ENCODE measurements at places on chromosomes 16 and 17.
A peak's percentile ranks its signal among the peaks of the same experiment; 100 is the strongest.

DNA sequence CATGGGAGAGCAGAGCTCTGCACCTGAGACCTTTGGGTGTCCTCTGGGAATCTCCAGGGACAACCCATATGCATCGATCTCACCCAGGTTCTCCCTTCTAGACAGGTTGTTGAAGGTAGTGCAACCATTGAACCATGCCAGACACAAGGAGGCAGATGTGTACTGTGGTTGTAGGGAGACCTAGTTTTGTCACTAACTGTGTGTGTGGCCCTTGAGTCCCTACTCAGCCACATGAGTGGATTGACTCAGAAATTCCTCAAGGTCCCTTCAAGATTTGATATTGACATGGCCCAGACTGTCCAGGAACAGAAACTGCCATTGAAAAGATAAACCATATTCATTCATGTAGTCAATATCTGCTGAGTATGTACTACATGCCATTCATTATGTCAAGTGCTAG lies 396.4 kb upstream of the CCL2 start:
- no peak for DNase-seq

GRCh38 chr17:61409301-61410112 lies 9.9 kb downstream of the TBX2 start:
- peak; percentile 54 for DNase-seq

DNA sequence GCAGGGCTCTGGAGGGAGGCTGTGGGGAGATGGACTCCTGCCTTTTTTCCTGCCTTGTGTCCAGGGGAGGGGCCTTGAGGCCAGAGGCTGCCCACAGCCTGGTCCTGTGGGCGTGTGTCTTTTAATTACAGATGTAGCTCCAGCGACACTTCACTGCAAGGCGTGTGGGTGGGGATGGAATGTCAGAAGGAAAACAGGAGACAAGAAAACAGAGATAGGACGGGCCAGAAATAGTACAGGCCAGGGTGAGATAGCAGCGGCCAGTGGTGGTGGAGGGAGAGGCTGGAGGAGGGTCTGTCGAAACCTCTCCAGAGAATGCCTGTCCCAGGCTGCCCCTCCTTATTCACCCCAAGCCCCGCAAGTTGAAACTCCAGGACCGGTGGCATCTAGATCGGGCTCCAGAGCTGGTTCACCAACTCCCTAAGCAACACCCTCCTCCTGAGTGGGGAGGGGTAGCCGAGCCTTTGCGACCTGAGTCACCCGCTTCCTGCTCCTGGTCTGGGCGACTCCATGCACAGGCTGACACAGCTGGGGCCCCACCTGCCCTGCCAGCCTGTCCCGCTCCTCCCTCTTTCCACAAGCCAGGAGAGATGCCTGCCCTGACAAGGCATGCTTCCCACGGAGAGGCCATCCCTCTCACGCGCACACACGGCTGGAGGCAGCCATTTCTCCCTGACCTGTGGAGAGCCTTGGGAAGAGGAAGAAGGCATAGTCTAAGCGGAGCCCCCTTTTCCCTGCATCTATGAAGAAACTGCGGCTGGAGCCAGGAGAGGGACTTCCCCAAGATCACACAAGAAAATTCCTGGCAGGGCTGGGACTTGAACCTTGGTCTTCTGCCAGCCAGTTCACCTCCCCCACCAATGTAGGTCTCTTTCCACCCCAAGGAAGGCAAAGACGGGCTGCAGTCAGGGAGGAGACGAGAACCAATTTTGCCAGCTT lies 6.6 kb upstream of the JUP start:
- no peak for DNase-seq

- no peak for DNase-seq
Measured at GRCh38 chr16:55529018-55529417, 20.1 kb downstream of the LPCAT2 start.

DNA sequence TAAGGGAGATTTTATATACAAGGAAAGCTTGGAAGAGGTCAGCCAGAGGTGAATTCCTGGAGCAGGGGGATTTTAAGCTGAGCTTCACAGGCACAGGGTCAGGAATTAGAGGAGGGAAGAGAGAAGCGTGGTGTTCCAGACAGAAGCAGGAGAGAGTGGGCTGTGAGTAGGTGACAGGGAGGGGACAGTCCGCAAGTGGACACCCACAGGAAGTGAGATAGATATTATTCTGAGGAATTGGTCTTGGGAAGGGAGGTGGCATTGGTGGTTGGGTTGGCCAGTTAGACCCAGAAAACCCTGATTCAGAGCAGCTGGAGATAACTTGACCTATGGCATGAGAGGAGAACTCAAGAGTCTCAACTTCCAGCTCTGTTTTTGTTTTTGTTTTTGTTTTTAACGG lies 14.7 kb downstream of the PHB1 start:
- no peak for DNase-seq

DNA sequence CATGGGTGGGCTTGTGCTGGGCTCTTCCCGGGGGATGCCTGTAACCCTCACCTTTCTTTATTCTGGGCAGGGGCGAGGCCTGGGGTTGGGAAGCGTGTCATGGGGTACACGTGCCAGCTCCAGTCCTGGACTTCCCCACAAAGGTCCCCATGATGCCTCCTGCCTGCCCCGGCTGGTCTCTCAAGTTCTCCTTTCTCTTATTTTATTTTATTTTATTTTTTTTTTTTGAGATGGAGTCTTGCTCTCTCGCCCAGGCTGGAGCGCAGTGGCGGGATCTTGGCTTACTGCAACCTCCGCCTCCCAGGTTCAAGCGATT lies 8.6 kb downstream of the ATP2A3 start:
- DNase-seq = no peak

- no peak for DNase-seq
Measured at GRCh38 chr16:31256466-31256865, 3.3 kb upstream of the ITGAM start.

- peak; percentile 46 for DNase-seq
Measured at GRCh38 chr16:47888142-47888541, 267.7 kb downstream of the ABCC12 start.

GRCh38 chr17:71765437-71765836 lies 355.4 kb upstream of the SOX9 start:
- DNase-seq = peak; percentile 59

DNA sequence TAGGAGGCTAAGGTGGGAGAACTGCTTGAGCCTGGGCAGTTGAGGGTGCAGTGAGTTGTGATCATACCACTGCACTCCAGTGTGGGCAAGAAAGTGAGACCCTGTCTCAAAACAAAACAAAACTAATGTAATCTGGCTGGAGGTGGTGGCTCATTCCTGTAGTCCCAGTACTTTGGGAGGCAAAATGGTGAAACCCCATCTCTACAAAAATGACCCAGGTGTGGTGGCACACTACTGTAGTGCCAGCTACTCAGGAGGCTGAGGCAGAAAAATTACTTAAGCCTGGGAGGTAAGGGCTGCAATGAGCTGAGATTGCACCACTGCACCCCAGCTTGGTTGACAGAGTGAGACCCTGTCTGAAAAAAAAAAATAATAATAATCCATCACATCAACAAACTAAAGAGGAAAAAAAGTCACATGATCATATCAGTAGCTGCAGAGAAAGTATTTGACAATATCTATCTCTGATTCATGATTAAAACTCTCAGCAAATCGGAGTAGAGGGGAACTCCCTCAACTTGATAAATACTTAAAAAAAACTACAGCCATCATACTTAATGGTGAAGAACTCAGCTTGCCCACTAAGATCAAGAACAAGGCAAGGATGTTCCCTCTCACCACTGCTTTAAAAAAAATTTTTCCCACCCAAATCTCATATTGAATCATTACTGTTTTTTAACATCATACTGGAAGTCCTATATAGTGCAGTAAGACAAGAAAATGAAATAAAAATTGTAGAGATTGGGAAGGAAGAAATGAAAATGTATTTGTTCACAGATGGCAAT lies 31.0 kb downstream of the DHRS7B start:
- no peak for DNase-seq

GRCh38 chr16:11160676-11161115 lies 95.3 kb downstream of the SOCS1 start:
- DNase-seq = peak; percentile 13

GRCh38 chr16:57235128-57236021 lies 9.7 kb upstream of the ARL2BP start:
- DNase-seq = peak; percentile 79

GRCh38 chr17:73594025-73594424 lies 50.2 kb downstream of the SDK2 start:
- DNase-seq = no peak

- DNase-seq = no peak
Measured at GRCh38 chr16:89261691-89262563, 44.4 kb downstream of the ZNF778 start.

GRCh38 chr17:11807606-11808005 lies 189.7 kb downstream of the ZNF18 start:
- DNase-seq = no peak

GRCh38 chr16:55585631-55586030 lies 19.1 kb downstream of the CAPNS2 start:
- DNase-seq = no peak

- DNase-seq = peak; percentile 58
Measured at GRCh38 chr17:45316434-45317110, at the start of gene MAP3K14. MAP3K14 (minus strand) TSS chr17:45317020; CDS start chr17:45290745, 26,275 bp downstream.

DNA sequence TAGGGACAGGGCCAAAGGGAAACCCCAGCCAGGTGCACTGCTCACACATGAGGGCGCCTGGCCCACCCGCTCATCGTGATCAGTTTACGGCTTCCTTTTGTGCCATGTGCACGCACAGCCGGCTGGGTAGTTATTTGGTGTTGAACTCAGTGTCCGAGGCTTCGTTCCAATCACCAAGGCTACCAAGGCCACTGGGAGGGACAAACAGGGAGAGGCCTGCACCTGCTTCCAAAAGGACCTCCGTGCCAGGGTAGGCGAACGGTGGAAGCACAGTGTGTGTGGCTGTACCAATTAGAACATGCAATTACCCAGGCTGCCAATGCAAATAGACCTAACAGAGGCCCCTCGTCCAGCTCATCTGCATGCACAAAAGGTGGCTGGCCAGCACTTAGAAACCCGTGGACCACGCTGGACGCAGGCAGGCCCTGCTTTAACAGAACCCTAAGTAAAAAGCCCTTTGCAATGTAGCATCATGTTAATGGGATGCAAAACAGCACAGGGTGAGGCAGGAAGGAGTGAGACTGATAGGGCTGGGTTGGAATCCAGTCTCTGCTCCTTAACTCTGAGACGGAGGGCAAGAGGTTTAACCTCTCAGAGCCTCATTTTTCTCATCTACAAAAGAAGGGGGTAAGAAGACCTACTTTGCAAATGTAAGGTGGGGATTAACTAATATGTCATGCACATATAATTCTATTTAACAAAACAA lies 204.0 kb downstream of the XYLT1 start:
- no peak for DNase-seq

GRCh38 chr17:12927541-12928425 lies 90.0 kb downstream of the ELAC2 start:
- peak; percentile 21 for DNase-seq

DNA sequence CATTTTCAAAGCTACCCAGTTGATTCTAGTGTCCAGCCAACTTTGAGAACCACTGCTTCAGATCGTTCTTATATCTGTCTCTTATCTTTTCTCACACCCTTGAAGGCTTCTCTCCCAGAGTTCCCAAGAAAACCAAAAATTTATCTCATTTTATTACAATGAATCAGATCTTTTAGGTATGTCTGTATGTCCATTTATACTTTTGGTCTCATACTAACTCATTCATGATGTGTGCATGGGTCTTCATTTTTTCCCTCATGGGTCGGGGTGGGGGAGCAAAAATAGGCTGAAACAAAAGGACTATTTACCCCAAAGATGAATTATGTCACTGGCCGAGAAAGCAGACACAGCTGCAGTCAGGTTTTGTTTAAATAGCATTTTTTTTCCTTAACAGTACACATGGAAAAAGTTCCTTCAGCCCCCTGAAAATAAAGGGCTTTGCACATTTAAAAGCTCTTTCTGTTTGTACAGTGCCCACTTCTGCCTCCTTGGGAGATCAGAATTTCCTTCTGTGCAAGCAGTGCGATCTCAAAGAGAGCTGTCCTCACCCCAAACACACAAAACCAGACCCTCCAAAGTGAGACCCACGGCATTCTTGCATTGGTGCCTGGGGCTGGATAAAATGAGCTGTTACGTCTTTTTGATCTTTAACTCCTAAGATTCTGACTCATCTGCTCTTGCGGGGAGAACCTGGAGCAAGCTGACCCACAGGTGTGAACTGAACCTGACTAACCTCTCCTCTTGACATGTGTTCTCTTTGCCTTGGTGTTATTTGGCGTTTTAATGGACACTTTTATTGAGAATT lies 251.2 kb upstream of the ELAC2 start:
- DNase-seq = peak; percentile 59

DNA sequence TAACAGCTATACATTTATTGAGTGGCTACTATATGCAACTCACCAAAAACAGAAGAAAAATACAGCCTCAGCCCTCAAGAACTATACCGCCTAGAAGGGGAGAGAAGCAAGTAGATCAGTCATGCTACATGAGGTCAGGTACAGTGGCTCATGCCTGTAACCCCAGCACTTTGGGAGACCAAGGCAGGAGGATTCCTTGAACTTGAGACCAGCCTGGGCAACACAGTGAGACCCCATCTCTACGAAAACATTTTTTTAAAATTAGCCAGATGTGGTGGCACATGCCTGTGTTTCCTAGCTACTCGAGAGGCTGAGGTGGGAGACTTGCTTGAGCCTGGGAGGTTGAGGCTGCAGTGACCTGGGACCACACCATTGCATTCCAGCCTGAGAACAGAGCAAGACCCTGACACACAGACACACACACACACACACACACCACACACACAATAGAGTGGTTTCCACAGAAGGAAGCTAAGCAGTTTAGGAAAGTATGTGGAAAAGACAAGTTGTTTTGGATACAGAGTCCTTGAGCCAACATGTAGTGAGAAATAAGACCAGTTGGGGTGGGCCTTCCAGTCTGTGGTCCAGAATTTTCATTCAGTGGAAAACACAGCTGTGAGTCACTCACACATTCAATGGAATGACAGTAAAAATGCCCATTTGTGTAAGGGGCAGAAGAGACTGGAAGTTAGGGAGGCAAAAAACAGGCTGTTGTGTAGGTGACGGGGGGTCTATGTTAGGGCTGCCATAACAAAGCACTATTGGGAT lies 10.7 kb upstream of the SNTB2 start:
- peak; percentile 80 for DNase-seq

- no peak for DNase-seq
Measured at GRCh38 chr16:1681032-1681431, 3.0 kb downstream of the JPT2 start.

GRCh38 chr16:15993541-15993940 lies 44.1 kb downstream of the ABCC1 start:
- no peak for DNase-seq

DNA sequence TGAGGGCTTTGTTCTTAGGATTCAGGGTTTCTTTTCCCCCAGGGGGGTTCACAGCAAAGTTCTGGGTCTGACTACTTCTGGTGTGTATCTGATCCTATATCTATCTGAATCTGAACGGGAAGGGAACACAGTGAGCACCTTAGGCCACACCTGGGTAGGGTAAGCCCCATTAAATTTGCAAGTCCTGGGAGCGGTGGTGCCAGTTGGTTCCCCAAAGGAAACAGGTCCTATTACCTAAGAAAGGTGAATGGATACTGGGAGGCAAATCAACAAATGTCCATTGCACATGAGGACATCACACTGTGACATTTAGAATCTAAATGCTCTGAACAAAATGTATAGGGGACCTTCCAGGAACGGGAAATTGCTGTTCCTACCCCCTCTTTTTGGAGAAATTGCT lies 54.6 kb downstream of the BMERB1 start:
- DNase-seq = no peak
